ENCODE measurements at places on chromosomes 7 and 10. TPM values are rescaled to one million over a fixed set of nuclear protein-coding genes. Genes with fewer than 3 reads are reported as not detected.

The ATAD1 gene
- 50.4 TPM for total RNA-seq

The GARS1 gene
- 260 TPM for total RNA-seq

The ASB10 gene
- total RNA-seq = not detected

The CALCR gene
- total RNA-seq = not detected

The SPAM1 gene
- not detected for total RNA-seq

The OR2A7 gene
- 0.54 TPM for total RNA-seq

The C10orf53 gene
- not detected for total RNA-seq

Data from activated CD8-positive, alpha-beta memory T cell treated with anti-CD3 and anti-CD28 coated beads, Interleukin-2, amount 10 ng/mL, durations not matched to agents 7 days and 5 days (primary cell).